ELR (cell line): ENCODE measurements at places on chromosomes 1 and 21.

DNA sequence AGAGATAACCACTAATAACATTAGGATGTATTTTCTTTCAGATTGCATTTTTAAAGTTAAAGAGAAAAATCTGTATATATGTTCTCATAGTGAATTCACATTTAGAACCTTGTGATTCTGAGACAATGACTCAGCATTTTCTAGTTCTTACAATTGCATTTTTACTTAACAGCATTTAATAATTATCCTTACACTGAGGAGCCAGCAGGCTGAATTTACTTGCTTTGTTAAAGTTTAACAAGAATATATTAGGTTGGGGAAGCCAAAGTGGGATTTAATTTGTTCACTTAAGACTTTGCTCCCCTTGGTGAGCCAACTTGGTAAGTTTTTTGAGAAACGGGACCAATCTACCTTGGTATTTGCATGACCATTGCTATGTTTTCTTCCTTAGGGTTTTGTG lies 4.5 kb downstream of the PATJ start:
- no peak for DNase-seq

GRCh38 chr1:98939471-98939870 lies 65.2 kb downstream of the PLPPR5 start:
- no peak for DNase-seq

- no peak for DNase-seq
These were observed 96.6 kb upstream of the ZNF281 start for GRCh38 chr1:200506471-200506870.

- peak; percentile 63 for DNase-seq
These were observed 14.4 kb downstream of the PRCC start for GRCh38 chr1:156781585-156782186.

GRCh38 chr1:84271441-84272151 lies 29.9 kb upstream of the SAMD13 start:
- peak; percentile 52 for DNase-seq

DNA sequence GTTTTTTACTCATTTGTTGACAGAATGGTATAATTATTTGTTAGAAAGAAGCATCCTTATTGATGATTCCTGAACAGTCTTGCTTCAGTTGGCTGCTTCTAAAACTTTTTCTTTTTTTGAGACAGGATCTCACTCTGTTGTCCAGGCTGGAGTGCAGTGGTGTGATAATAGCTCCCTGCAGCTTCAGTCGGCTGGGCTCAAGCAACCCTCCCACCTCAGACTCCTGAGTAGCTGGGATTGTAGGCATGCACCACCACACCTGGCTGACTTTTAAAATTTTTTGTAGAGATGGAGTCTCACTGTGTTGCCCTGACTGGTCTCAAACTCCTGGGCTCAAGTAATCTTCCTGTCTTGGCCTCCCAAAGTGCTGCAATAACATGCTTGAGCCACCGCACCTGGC lies 38.8 kb downstream of the MACF1 start:
- no peak for DNase-seq

- DNase-seq, result no peak
These were observed 5.5 kb downstream of the PDPN start for GRCh38 chr1:13588946-13589796.

- no peak for DNase-seq
These were observed 233.3 kb downstream of the BRINP3 start for GRCh38 chr1:190244406-190244805.

DNA sequence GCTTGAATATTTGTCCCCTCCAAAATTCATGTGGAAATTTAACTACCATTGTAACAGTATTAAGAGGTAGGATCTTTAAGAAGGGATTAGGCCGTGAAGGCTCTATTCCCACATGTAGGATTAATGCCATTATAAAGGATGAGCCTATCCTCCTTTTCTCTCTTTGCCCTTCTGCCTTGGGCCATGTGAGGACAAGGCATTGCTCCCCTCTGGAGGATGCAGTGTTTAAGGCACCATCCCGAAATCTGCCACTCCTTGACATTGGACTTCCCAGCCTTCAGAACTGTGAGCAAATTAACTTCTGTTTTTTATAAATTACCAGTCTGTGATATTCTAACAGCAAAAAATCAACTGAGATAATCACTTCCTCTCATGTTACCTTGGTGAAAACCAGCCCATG lies 124.4 kb downstream of the TOMM20 start:
- no peak for DNase-seq

- DNase-seq, result no peak
These were observed 82.2 kb upstream of the SOD1 start for GRCh38 chr21:31577271-31577670.

DNA sequence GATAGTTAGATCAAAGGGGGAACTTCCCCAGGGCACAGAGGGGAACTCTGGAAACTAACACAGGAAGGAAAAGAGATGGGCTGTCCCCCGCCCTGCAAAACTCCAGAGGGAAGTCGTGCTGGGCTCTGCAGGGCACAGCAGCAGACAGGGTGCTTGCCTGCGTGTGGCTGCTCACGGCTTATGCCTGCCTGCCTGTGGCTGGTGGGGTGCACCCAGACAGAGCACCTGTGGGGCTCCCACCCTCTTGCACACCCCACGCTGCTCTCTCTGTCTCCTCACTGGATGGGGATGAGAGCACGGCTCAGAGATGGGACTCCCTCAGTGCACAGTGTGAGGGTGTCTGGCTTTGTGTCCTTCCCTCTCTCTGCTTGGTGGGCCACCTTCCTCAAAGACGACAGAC lies 13.5 kb upstream of the ETV3L start:
- no peak for DNase-seq

DNA sequence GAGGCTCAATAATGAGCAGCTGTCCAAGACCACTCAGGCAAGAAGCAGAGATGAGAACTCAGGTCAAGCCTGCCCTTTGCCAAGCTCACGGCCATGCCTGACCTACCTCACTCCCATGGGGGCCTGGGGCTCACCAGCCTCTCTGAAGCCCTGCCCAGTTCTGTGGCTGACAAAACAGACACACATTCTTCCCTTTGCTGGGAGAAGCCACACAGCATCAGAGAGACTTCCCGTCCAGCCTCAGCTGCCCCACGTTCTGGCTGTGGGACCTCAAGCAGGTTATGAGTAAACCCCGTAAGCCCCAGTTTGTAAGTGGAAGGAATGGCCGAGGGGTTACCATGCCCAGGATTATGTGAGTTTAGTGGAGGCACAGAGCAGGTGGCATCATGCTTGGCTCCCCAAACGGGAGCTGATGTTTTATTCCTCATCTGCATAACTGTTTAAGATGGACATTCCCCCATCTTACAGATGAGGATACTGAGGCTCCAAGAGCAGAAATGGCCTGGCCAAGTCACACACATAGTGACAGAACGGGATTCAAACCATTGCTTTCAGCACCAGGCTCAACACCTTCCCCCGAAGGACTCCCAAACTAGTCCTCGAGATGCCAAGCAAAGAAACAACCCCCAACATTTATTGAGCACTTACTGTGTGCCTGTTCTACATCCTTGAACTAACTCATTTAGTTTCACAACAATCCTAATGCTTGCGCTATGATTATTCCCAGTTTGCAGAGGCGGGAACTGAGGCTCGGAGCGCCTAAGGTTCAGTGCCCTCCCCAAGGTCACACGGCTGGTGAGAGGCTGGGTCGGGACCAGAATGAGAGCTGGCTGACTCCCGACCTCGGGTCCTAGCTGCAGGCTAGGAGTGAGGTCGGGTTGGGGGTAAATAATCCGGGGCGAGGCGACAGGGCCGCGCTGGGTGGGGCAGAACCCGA lies 49.1 kb upstream of the LAPTM5 start:
- no peak for DNase-seq

DNA sequence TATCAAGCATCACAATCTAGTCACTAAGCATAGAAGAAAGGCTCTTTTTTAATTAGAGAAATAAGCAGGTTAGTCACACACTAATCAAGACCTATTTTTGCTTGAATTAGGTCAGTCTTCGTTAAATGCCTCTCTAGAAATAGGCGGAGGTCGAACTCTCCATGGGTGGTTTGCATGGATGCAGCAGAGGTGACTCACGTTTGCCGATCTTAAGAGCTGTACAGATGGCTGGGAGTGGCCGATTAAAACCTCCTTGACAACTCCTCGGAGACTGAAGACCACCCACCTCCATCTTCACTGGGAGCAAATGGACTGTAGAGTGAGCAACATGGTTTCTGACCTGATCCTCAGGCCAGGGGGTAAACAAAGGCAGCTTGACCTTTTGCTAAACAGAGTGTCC lies 249.3 kb downstream of the ZNF648 start:
- no peak for DNase-seq

DNA sequence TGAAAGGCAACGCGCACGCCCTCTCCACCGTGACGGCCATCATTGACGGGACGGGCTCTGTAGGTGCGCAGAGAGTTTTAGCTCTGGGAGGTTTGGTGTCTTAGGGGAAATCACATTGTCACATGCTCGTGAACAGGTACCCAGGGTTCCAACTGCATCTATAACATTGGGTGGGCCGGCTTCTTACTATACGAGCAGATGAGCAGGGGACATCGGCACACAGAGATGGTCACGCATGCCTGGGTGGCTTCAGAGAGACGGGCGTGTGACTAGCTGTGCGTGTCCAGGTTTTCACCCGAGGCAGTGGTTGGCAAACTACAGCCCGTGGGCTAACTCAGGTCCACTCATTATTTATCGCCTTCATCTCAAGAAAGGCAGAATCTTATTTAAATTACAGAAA lies 54.7 kb downstream of the SLC37A1 start:
- no peak for DNase-seq

GRCh38 chr1:162033428-162033827 lies 9.8 kb upstream of the OLFML2B start:
- no peak for DNase-seq

- no peak for DNase-seq
These were observed 83.4 kb downstream of the FOXD2 start for GRCh38 chr1:47521034-47521881.

DNA sequence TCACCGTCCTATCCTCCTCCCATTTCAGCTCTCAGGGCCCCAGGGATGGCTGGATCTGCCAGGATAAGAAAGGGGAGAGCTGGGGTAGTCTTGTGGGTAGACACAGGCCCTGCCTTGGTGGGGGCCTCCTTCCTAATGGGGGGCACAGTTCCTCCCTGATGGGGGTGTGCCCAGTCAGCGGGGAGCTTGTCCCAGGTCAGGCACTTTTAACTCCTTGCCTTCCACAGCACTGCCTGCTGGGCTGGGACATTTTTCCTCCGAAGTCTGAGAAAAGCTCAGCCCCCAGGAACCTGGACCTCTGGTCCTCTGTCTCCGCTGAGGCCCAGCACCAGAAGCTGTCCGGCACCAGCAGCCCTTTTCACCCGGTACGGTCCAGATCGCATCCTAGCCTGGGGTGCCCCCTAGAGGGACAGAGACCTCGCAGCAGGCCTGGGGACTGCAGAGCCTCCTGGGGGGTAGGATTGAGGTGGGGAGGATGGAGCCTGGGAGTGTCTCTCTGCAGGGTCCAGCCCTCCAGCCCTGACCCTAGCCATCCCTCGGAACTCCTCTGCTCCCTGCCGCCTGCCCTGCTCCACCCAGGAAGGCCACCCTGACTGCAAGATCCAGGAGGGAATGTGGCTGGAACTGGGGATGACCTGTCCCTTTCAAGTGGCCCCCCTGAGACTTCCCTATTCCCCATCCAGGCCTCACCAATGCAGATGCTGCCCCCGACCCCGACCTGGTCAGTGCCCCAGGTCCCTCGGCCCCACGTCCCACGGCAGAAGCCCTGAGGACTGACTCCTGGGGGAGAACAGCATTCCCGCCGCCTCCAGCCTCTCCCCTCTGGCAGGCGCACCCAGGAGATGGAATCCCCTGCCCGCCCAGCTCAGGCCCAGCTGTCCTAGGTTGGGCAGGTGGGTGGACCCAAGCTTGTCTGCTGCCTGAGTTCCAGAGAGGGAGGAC lies 12.0 kb downstream of the MIIP start:
- peak; percentile 62 for DNase-seq

DNA sequence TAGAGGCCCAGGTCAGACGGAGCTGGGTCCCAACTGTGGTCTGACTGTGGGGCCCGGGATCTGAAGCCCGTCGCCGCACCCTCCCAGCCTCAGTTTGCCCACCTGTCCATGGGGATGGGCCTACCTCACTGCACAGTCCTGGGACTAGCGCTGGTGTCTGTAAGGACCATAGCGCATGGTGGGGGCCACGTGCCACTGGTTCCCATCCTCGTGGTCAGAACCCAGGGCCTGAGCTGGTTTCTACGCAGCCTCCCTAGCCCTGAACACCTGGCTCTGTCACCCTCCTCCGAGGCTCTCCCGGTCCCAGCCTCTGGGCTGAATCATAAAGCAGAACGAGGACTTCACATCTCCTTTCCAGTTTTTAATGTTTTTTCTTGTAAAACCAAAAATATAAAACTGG lies 46.7 kb downstream of the DMRTB1 start:
- DNase-seq, result no peak

GRCh38 chr1:151585622-151586021 lies 26.2 kb upstream of the SNX27 start:
- peak; percentile 79 for DNase-seq

GRCh38 chr1:183841550-183841949 lies 36.6 kb downstream of the RGL1 start:
- peak; percentile 63 for DNase-seq

- peak; percentile 60 for DNase-seq
These were observed 658.3 kb downstream of the PTPRC start for GRCh38 chr1:199297174-199297573.

DNA sequence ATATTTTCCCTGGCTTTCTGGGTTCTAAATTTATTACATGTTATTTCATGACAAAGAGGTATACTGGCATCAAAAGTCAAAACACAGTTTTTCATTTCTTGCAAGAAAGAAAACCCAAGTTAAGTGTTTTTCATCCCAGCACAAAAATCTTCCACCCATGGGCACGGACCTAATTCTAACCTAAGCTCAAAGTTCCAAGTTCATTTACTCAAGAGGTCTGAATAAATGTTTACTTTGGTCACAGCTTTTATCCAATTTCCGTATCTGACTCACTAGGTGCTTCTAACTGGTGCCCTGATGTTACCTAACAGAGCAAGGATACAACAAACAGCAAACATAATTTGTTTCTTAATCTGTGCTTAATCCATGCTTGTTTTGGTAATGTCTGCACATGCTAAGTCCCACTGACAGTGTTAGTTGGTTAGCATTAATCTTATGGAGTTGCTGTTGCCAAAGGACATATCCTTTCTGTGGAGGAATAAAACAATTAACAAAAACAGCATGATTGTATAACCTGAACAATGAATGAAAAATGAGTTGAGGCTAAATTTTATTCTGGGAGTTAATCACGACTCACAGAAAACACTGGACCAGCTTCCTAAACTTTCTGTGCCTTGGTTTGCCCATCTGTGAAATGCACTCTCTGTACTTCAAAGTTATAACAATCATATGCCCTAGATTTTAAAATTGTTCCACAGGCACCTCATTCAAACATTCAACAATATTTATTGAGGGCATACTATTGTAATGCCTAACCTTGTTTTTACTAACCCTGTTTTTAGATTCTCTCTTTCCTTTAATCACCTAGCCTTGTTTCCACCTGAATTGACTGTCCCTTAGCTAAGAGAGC lies 4.2 kb upstream of the CHD1L start:
- DNase-seq, result peak; percentile 4

DNA sequence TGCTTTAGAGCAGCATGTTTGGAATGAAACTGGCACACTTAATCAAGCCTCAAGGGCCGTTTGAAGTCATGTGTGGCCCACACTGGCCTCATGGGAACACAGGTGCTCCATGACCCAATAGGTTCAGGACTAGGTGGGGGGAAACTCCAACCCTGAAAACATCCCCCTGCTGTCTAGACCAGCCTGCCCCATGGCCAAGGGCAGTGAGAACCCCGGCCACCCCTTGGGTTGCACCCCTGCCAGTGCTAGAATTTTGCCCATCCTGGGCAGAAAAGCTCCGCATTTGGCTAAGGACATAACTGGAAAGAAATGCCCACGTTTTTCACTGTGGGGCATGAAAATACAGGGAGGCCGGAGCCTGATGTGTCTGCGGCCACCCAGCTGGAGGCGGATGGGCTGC lies 6.1 kb upstream of the PTGER3 start:
- DNase-seq, result no peak

GRCh38 chr1:59223989-59224634 lies 72.8 kb upstream of the FGGY start:
- DNase-seq, result no peak
